Non-pigmented ciliary epithelial cell (primary cell): ENCODE measurements at places on chromosomes 13 and 19.

DNA sequence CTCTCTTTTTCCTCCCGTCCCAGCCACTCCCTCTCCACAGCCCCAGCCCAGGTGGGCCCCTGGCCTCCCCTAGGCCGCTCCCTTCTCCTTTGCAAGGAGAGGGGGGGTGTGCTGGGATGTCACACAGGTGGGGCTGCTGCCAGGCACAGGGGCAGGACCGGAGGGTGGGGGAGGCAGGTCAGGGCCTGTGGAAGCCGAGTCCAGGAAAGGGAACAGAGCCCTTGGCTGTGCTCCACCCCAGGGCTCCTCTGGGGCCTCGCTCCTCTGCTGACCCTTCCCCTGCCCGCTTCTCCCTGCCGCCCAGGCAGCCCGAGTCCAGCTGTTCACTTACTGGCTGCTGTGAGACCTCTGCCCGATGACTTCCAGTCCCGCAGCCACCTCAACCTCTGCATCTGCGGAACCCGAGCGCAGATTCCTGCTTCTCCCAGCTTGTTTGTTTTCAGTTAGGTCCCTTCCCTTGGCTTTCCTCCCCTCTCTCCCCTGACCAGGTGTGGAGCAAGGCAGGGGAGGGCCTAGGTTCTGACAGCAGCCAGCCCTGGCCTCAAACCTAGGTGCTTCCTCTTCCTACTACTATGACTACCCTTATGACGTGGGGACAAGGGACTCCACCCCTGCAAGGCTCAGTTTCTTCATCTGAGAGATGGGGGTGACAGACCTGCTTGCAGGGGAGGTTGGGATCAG lies 850 bp upstream of the KLK11 start:
- DNase-seq = no peak

- no peak for DNase-seq
Measured at GRCh38 chr13:38980750-38981078, 9.9 kb downstream of the STOML3 start.

- DNase-seq = no peak
Measured at GRCh38 chr13:80945328-80945727, 604.4 kb upstream of the SPRY2 start.

DNA sequence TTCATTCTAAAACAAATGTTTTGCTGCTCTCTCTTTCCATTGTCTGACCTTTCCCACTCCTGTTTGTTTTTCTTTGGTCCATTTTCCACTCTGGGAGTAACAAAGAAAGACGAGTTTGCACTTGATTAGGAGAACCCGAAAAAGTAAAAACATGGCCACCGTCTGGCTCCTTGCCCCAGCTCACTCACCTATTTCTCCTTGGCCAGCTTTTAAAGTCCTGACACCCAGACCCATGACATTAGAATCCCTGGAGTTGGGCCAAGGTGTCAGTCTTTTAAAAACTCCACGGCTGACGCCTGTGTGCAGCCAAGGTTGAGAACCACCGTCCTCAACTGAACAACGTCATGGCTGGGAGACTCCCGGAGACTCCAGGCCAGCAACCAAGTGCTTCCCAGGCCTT lies 63.6 kb upstream of the FLT1 start:
- peak; percentile 15 for DNase-seq

- DNase-seq = no peak
Measured at GRCh38 chr19:12034198-12034597, 1.3 kb downstream of the ZNF433 start.
